ENCODE measurements at places on chromosomes 11 and 22.

GRCh38 chr11:60357771-60358170 lies 20.6 kb upstream of the MS4A7 start:
- no peak for DNase-seq

- peak; percentile 85 for DNase-seq
Measured at GRCh38 chr11:27158456-27159334, 118.1 kb downstream of the BBOX1 start.

DNA sequence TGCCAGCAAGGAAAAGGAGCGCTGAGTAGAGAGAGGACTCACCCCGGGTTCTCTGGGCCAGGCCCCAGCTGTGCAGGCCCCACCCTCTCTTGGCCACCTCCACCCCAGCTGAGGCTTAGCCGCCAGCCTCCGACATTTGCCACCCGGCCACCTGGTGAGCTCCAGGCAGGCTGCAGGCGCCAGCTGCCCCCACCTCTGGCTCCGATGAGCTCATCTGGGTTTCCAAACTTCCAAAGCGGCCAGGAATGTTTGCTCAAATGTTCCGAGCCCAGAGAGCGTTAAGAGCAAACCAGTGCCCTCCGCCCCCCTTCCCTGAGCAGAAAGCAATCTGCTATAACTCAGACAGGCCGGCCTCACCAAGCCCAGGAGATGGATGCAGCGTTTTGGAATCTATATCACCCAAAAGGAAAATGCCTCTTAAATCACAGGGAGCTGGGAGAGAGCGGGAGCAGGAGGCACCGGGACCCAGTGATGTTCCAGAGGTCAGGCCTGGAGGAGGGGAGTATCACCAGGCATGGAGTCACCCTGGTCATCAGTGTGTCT lies 9.1 kb upstream of the MN1 start:
- no peak for DNase-seq

- DNase-seq: no peak
Measured at GRCh38 chr11:110838808-110839207, 126.6 kb upstream of the ARHGAP20 start.

GRCh38 chr11:65586676-65587075 lies 8.9 kb downstream of the KCNK7 start:
- DNase-seq: no peak

DNA sequence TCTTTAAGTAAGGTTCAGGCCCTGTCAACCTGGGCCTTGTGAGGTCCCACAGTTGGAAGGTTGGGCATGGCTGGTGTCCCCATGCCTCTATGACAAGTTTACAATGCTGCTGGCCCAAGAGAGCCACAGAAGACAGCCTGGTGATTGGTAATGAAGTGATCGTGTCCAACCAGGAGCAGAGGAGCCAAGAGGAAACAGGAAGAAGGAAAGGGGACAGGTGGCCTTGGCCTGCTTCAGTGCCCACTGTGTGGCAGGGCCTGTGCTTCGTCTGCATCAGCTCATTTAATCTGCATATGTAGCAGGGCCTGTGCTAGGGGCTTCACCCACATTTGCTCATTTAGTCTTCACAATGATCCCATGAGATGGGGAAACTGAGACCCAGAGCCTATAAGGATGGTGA lies 42.1 kb upstream of the CSNK2A3 start:
- no peak for DNase-seq

DNA sequence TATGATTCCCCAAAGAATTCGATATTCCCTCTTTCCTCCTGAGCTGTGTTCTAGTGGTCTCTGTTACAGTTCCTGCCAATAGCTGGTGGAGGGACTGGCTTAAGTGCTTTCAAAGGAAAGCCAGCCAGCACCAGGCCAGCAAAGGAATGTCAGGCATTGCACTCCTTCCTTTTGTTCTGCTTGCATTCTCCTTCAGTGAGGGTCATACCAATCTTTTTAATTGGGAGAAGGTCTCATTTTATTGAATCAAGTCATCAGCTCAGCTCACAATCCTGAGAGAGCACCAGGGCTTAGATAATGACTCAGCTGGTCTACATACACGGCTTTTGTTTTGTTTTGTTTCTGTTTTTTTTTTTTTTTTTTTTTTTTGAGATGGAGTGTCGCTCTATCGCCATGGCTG lies 222.9 kb downstream of the NAV2 start:
- peak; percentile 82 for DNase-seq

DNA sequence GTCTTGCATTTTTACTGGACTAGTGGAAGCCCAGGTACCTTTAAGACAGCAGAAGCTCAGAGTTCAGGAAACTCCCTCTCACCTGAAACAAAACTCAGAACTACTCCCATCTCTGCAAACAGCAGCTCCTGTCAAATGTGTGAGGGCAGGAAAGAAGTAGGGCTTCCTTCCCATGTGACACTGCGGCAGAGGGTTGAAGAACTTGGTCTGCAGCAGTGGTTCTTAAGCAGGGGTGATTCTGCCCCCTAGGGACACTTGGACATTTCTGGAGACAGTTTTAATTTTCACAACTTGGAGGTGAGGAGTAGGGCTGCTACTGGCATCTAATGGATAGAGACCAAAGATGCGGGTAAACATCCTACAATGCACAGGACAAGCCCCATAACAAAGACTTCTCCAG lies 63.4 kb downstream of the RCN1 start:
- peak; percentile 72 for DNase-seq

- DNase-seq: peak; percentile 2
Measured at GRCh38 chr22:48576333-48577013, 1251.2 kb downstream of the BRD1 start.

GRCh38 chr22:44211256-44211945 lies 30.7 kb downstream of the PARVG start:
- no peak for DNase-seq

DNA sequence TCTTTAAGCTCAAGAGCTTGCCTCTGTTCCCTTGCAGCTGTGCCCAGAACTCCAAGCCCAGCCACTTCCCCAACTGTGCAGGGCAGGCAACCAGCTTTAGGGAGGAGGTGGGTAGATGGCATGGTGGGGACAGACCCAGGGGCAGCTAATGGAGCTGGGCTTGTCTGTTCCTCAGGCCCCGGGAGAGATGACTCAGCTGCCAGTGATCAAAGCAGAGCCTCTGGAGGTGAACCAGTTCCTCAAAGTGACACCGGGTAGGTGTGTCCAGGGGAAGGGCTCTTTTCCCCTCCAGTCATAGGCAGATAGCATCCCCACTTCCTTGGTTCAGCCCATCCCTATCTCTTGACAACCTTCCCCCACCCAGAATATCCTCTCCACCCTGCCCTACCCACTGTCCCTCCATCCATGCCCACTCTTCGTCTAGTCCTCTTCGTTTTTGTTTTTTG lies 32.4 kb downstream of the CREB3L1 start:
- DNase-seq: no peak

DNA sequence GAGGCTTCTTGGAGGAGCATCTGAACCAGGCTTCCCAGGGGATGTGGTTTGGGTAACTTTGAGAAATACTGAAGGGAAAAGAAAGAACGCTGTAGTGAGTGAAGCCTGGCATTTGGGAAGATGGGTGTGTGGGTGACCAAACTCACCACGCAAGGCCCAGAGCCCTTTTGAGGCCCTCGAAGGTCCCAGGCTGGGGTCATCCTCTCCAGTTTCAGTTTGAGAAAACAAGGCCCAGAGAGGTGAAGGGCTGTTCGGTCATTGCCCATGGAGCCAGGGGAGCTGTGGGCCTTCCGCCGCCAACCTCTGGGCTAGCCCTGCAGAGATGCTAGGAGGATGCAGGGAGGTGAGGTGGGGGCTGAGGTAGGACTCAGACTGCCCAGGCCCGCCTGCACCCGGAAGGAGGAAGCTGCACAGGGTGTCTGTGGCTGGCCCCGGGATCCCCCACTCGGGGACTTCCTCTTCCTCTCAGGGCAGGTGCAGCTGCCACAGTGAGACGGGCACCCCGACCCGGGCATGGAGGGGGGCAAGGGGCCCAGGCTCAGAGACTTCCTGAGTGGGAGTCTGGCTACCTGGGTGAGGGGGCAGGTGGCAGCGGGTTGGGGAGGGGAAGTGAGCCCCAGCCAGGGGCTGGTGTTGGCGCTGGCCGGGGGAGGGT lies at the start of gene CCDC88B:
Gene CCDC88B, plus strand, starts transcription at position 451 of the 655 bp plus-strand sequence. Its CDS starts 63 bp downstream, at position 514.
- DNase-seq: no peak

DNA sequence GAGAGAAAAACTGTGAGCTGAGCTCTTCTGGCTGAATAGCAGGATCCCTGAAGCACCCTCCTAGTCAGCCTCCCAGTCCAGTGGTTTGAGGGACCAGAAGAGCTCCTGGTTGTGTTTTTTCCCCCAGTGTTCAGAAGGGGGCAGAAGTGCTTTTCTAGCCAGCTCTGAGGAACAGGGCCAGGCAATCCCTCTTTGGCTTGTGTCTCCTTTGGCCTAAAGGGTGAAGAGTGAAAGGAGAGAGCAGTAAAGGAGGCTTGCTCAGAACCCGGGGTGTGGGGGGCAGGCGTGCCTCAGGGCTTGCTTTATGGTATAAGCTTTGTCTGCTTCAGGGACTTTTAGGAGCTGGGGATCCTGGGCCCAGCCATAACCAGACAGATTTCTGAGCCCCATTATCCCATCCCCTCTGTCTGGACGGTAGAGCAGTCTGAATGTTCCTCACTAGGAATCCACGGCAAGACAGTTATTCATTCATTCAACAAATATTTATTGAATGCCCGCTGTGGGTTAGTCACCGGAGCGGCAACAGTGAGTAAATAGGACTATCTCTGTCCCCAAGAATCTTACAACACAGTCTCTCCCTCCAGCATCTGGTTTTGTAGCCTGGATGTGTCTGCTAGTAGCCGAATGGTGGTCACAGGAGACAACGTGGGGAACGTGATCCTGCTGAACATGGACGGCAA lies 14.5 kb downstream of the ACP2 start:
- DNase-seq: peak; percentile 76

DNA sequence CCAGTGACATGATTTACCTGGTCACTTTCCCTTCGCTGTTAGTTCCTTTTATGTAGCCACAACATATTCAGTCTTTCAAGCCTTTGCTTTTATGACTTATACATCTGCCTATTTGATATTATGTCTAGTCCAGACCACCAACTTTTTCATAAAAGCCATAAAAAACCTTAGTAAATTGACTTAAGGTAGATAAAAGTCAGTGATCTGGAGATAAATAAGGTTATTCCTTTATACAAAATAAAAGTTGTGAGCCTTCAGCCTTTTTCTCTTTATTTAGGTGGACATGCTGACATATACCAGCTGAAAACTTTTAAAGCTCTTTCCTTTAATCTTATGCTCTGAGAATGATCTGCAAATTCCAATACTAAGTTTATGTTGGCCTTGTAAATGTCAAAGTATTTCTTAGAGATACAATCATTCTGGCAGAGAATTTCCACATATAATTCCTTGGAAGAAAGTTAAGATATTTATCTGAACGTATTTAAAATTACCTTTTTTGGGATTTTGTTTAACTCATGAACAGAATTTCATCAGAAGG lies 690.4 kb upstream of the CHORDC1 start:
- DNase-seq: no peak

GRCh38 chr11:130526846-130527245 lies 78.4 kb downstream of the ADAMTS15 start:
- no peak for DNase-seq

GRCh38 chr22:50529897-50530579 lies at the start of gene TYMP:
TSS of gene TYMP (minus strand) at chr22:50530012. CDS start at chr22:50529709, 303 bp downstream.
- DNase-seq: peak; percentile 89

DNA sequence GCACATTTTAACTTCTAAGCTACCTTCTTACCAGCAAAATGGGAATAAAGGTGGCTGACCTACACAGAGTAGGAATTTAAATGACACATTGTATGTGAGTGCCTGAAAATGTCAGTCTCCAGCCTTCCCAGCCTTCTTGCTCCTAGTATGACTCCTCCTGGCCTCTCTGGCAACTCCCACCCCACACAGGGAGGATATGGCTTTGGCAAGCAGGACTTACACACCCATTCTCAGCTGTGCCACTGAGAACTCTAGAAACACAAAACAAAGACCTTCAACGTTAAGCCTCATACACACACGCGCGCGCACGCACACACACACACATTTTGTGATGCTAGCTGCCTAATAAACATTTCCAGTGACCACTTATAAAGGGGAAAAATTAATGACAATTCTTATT lies 65.8 kb downstream of the PACSIN2 start:
- peak; percentile 70 for DNase-seq

DNA sequence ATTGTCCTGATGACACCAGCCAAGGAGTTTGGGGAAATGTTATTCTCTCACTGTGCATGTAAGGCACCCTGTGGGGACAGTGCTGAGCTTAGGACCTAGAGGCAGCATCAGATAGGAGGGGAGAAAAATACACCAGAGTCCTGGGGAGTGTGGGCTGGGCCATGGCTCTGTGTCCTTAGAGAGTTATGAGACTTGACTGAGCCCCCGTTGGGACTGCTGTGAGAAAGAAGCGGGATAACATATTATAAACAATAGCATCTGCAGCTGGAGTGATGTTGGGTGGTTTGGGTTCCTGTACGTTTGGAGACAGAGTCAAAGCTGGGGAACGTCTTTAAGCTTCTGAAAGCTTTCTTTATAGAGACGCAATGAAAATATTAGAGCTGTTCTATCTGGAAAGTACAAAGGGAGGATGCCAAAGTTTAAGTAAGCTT lies 90.9 kb upstream of the CRTAM start:
- DNase-seq: no peak

DNA sequence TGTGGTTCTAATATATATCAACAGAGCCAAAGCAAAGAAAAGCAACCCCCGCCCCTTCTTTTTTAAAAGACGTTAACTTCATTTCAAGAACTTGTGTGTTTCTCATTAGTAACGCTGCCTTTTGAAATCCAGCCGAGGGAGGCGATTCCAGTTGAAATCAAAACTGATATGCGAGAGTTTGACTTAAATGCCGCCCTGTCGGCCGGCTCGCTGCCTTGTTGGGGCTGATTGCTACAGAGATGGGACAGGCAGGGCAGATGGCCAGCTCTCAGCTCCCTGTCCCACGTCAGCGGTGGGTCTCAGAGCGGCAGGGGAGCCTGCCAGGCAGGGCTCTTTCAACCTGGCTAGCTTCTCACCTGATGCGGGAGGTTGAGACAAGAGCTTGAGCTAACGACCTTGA lies 51.9 kb upstream of the ALX4 start:
- DNase-seq: peak; percentile 4

GRCh38 chr11:94576306-94576705 lies 9.1 kb downstream of the PIWIL4 start:
- no peak for DNase-seq

DNA sequence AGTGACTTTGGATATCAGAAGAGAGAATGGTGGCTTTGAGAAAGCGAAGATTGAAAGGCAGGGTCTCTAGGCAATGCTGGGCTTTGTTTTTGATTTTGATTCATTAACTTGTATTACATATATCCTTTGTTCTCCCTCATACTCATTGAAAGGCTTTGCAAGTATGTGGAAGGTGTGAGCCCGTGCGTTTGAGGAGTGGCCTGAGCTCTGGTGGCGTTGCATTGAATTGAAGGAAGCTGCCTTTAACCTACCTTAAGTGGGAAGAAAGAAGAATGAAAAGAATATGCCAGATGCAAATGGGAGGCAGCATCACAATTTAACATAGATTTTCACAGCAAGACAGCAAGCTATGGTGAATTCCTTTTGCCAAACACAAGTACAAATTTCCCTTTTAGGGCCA lies 6.7 kb downstream of the MMP7 start:
- DNase-seq: no peak

- no peak for DNase-seq
Measured at GRCh38 chr22:20187777-20188566, 37.1 kb upstream of the CCDC188 start.

DNA sequence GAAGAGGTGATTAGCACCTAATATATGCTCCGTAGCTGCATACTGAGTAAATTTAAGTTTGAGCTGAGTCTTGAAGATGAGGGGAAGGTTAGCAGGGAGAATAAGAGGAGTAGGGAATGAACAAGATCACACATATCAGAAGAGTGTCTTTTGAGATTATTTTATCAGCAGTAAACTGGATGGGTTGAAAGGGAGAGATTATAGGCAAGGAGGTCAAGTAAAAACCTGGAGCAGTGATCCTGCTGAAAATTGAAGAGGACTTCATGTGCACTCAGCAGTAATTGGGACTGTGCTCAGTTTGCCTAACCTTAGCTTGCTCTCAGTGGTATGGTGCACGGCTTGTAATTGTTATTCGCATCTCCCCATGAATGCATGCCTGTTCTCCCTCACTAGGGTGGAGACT lies 79.5 kb upstream of the PICALM start:
- DNase-seq: no peak

Data from iris pigment epithelial cell (primary cell).